Activated gamma-delta T cell treated with Interleukin-2 at 50 U/mL for 16 hours (primary cell): ENCODE measurements at places on chromosomes 7 and 10.

- no peak for DNase-seq
Measured at GRCh38 chr10:24418532-24418931, 209.6 kb downstream of the KIAA1217 start.

GRCh38 chr10:78327778-78328591, 294.3 kb downstream of the RPS24 start:
- no peak for DNase-seq

DNA sequence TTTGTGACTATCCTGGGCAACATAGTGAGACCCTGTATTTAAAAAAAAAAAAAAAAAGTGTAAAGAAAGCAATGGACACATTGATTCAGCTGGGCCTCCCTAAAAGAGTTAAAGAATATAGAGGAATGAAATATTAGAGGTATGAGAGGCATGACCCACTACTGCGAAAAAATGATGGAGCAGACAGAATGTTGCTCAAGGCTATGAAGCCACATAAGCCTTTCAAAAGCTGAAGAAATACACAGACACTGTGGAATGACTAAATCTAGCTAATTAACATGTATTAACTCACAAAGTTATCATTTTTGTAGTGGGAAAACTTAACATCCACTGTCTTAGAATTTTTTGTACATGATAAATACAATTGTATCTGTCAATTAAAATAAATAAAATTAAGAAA, 107.3 kb downstream of the HGF start:
- no peak for DNase-seq

DNA sequence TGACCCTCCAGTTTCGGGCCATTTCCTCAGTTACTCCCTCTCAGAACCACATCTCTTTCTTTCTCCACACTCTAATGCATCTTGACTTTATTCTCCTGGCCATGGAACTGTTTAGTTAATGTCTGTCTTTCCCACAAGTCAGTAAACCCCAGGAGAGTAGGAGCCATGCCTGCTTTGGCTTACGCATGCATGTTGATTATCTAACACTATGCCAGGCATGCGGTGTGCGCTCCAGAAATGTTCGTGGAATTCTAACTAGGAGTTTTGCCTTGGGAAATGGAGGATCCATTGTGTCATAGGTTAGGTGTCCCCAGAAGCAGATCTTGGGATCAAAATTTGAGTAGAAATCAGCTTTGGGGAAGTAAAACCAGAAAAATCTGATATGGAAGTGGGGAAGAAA, 308.9 kb downstream of the GRID1 start:
- DNase-seq: no peak

DNA sequence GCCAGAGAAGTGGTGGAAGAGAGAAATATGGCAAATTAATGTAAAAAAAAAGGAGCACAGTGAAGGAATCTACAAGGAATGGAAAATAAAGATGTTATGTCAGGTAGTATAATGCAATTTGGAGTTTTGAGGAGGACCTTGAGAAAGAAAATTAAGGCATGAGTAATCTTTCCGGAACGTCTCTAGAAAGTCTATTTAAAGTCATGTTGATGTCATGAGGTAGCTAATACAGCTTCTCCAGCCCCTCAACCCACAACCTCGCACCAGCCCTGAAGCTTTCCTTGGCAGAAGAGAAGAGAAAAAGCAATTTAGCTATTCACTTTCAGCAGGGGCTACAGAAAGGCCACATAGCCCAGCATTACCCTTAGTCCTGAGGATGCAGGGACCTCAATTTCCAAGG, 22.5 kb downstream of the TRDMT1 start:
- no peak for DNase-seq

DNA sequence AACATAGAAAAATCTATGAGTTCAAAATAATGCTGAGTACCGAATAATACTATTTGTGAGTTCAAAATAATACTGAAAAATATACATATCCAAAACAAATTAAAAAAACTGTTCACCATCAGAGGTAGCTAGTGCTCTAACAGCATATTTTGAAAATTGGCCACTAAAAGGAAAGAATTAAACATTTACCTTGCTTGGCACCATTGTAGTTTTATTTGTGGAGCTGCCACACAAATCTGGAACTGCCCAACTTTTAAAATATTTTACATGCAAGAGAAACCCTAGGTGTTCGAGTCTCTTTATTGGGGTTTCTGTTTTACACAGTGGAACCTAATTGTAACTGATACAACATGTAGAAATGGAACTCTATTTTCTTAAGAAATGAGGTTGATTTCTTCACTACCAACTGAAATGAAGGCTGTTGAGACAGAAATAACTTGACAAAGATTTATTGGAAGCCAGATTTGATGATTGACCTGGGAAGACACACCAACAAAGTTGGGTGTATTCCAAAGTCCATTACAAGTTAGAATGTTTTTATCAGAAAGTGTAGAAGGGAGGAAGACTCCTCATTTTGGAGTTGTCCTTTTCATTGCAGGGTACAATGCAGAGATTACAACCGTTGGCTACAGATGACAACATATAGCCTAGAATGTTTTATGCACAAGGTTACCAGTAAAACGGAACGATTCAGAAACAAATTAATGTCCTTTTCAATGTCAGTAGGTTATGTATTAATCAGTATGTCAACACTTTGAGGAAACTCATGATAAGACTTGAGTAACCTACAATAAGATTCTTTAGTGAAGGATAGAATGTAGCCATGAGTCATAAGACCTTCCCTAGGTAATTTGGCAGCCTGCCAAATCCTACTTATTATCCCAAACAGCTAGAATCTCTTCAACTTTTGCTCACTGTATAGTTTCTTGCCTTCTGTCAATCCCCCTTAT, 73.8 kb upstream of the PAPSS2 start:
- DNase-seq: no peak

GRCh38 chr7:149468208-149468607, 7.3 kb upstream of the ZNF777 start:
- DNase-seq: no peak

GRCh38 chr10:30233186-30233959, 115.7 kb downstream of the MTPAP start:
- no peak for DNase-seq
